Vagina (tissue), 2 donors: ENCODE measurements at places on chromosomes 2 and 18. TPM values are rescaled to one million over a fixed set of nuclear protein-coding genes. Genes with fewer than 3 reads are reported as not detected.

NAT8 gene
- not detected for total RNA-seq

ST6GAL2 gene
- 2.9 TPM for total RNA-seq

EML6 gene
- total RNA-seq: 1.7 TPM

- no peak for DNase-seq
Measured at GRCh38 chr18:79927607-79928562, 23.6 kb downstream of the SLC66A2 start.

DNA sequence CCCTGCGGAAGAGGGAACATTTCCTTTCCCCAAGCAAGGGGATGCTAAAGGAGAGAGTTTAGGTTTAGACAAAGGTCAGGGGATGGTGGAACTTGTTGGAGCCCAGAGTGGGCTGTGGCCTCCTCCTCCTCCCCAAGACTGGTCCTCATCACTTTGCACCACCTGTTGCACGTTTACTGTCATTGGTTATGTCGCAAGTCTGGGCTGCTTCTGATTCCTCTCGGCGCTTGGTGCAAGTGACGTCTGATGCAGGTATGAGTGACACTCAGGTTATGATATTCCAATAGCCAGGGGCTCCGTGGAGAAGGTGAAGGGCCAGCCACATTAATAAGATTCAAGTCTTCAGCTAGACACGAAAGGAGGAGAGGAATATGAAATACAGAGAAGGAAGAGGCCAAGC is 59.8 kb downstream of the TSN start:
- no peak for DNase-seq
